Lower lobe of right lung (tissue), 2 donors: ENCODE measurements at places on chromosomes 3 and 15.

GRCh38 chr3:41356775-41357174, 157.5 kb downstream of the CTNNB1 start:
- no peaks in the 10 kb centered on the region for H3K36me3 ChIP-seq
- H3K27ac ChIP-seq = no peak overlapping the region
- no peak for DNase-seq
- no peak overlapping the region for H3K4me3 ChIP-seq
- no peaks in the 10 kb centered on the region for H3K4me1 ChIP-seq

GRCh38 chr3:78268716-78269668, 1229.1 kb downstream of the ROBO2 start:
- H3K4me3 ChIP-seq = no peak overlapping the region
- DNase-seq = no peak
- H3K4me1 ChIP-seq = no peaks in the 10 kb centered on the region
- H3K27me3 ChIP-seq = no peaks in the 10 kb centered on the region

- H3K27ac ChIP-seq = no peak overlapping the region
- H3K4me1 ChIP-seq = peaks cover 39% of the 10 kb centered on the region
- no peaks in the 10 kb centered on the region for H3K27me3 ChIP-seq
- H3K36me3 ChIP-seq = no peaks in the 10 kb centered on the region
- H3K4me3 ChIP-seq = no peak overlapping the region
Observed at GRCh38 chr3:193911784-193912340, 224.1 kb upstream of the HES1 start.

DNA sequence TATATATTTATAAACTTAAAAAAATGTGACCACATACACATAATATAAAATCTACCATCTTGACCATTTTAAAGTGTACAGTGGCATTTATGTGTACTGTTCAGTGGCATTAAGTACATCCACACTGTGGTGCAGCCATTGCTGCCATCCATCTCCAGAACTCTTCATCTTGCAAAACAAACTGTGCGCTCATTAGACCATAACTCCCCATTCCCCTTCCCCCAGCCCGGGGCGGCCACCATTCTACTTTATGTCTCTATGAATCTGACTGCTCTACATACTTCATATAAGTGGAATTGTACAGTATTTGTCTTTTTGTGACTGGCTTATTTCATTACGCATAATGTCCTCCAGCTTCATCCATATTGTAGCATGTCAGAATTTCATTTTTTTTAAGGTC, 47.8 kb downstream of the CTXND1 start:
- H3K4me1 ChIP-seq = no peaks in the 10 kb centered on the region
- no peak overlapping the region for H3K4me3 ChIP-seq
- DNase-seq = no peak
- peaks cover 4% of the 10 kb centered on the region for H3K27me3 ChIP-seq
- no peaks in the 10 kb centered on the region for H3K36me3 ChIP-seq
- H3K27ac ChIP-seq = no peak overlapping the region

- H3K4me3 ChIP-seq = no peak overlapping the region
- H3K27me3 ChIP-seq = no peaks in the 10 kb centered on the region
- H3K36me3 ChIP-seq = no peaks in the 10 kb centered on the region
- no peak overlapping the region for H3K27ac ChIP-seq
- H3K4me1 ChIP-seq = no peaks in the 10 kb centered on the region
Observed at GRCh38 chr3:144875211-144875610, 903.6 kb downstream of the DIPK2A start.

- no peak overlapping the region for H3K4me3 ChIP-seq
- H3K27me3 ChIP-seq = no peaks in the 10 kb centered on the region
- H3K36me3 ChIP-seq = no peaks in the 10 kb centered on the region
- H3K4me1 ChIP-seq = no peaks in the 10 kb centered on the region
Observed at GRCh38 chr3:16529264-16529663, 15.8 kb upstream of the RFTN1 start.

- H3K36me3 ChIP-seq = no peaks in the 10 kb centered on the region
- H3K4me1 ChIP-seq = no peaks in the 10 kb centered on the region
- H3K27me3 ChIP-seq = no peaks in the 10 kb centered on the region
Observed at GRCh38 chr3:139527265-139527664, 12.3 kb downstream of the RBP1 start.

DNA sequence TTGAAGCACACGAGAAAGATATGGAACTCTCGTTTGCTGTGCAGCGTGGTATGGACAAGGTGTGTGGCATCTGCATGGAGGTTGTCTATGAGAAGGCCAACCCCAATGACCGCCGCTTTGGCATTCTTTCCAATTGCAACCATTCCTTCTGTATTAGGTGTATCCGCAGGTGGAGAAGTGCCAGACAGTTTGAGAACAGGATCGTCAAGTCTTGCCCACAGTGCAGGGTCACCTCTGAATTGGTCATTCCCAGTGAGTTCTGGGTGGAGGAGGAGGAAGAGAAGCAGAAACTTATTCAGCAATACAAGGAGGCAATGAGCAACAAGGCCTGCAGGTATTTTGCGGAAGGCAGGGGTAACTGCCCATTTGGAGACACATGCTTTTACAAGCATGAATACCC, 1.2 kb downstream of the MKRN3 start:
- peak overlapping the region; percentile 40 for H3K4me3 ChIP-seq
- peaks cover 5% of the 10 kb centered on the region for H3K27me3 ChIP-seq
- H3K4me1 ChIP-seq = no peaks in the 10 kb centered on the region

GRCh38 chr3:127072221-127072771, 89.4 kb downstream of the PLXNA1 start:
- no peaks in the 10 kb centered on the region for H3K27me3 ChIP-seq
- H3K4me1 ChIP-seq = peaks cover 11% of the 10 kb centered on the region
- peak; percentile 40 for DNase-seq
- no peak overlapping the region for H3K27ac ChIP-seq
- H3K36me3 ChIP-seq = no peaks in the 10 kb centered on the region
- no peak overlapping the region for H3K4me3 ChIP-seq

GRCh38 chr3:151356794-151357462, 27.6 kb upstream of the P2RY13 start:
- no peak overlapping the region for H3K27ac ChIP-seq
- H3K4me1 ChIP-seq = no peaks in the 10 kb centered on the region
- no peak for DNase-seq
- H3K4me3 ChIP-seq = no peak overlapping the region
- H3K36me3 ChIP-seq = no peaks in the 10 kb centered on the region

DNA sequence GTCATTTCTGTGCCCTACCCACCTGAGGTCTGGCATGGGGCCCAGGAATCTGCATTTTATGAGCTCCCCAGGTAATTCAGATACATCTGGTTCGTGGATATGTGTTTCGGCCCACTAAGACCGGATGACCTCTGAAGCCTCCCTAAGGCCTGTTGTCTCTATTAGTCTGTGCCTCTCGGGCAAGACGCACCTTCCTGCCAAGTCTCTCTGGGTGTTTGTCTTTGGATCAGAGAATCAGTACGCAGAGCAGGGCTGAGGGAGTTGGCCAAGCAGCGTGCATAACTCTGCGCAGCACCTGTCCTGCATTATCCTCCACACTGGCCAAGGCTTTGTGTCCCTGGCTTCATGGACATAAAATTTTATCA, 181.0 kb downstream of the THSD4 start:
- H3K4me3 ChIP-seq = no peak overlapping the region
- H3K27me3 ChIP-seq = no peaks in the 10 kb centered on the region
- DNase-seq = no peak
- no peak overlapping the region for H3K27ac ChIP-seq
- H3K36me3 ChIP-seq = no peaks in the 10 kb centered on the region

GRCh38 chr3:122094693-122095092, 39.5 kb downstream of the CD86 start:
- H3K36me3 ChIP-seq = no peaks in the 10 kb centered on the region
- no peak for DNase-seq
- no peak overlapping the region for H3K27ac ChIP-seq
- H3K27me3 ChIP-seq = no peaks in the 10 kb centered on the region
- peaks cover 5% of the 10 kb centered on the region for H3K4me1 ChIP-seq

GRCh38 chr3:60585918-60586317, 665.3 kb downstream of the FHIT start:
- no peak for DNase-seq
- H3K27me3 ChIP-seq = no peaks in the 10 kb centered on the region
- no peak overlapping the region for H3K27ac ChIP-seq
- no peaks in the 10 kb centered on the region for H3K4me1 ChIP-seq
- H3K4me3 ChIP-seq = no peak overlapping the region
- no peaks in the 10 kb centered on the region for H3K36me3 ChIP-seq

- DNase-seq = no peak
- H3K27me3 ChIP-seq = peaks cover 25% of the 10 kb centered on the region
- no peak overlapping the region for H3K4me3 ChIP-seq
- peaks cover 8% of the 10 kb centered on the region for H3K4me1 ChIP-seq
- no peaks in the 10 kb centered on the region for H3K36me3 ChIP-seq
Observed at GRCh38 chr15:26887926-26888666, 21.2 kb downstream of the GABRA5 start.

DNA sequence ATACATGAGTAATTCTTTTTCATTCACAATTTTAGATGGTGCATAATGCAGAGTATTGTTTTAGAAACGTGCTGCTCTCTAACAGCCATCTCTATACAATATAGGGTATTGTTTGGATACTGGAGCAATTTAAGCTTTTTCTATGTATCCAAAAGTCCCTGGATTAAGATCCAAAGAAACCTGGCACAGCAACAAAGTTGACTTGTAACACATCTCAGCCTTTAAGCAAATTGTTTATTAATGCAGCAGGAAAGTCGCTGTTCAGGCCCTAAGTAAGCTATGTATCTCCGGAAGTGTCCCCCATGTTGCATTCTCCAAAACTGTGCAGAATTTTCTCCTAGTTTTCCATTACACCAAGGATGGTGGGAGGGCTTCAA, 7.3 kb downstream of the VGLL4 start:
- peak overlapping the region; percentile 56 for H3K27ac ChIP-seq
- no peaks in the 10 kb centered on the region for H3K27me3 ChIP-seq
- H3K4me1 ChIP-seq = peaks cover 77% of the 10 kb centered on the region
- no peak overlapping the region for H3K4me3 ChIP-seq

- no peaks in the 10 kb centered on the region for H3K36me3 ChIP-seq
- H3K27ac ChIP-seq = no peak overlapping the region
Observed at GRCh38 chr3:123395235-123395634, 53.7 kb downstream of the ADCY5 start.

- DNase-seq = no peak
- no peaks in the 10 kb centered on the region for H3K27me3 ChIP-seq
- H3K4me3 ChIP-seq = no peak overlapping the region
- H3K36me3 ChIP-seq = no peaks in the 10 kb centered on the region
- H3K27ac ChIP-seq = no peak overlapping the region
Observed at GRCh38 chr15:95624100-95624499, 706.4 kb upstream of the NR2F2 start.

- H3K27ac ChIP-seq = no peak overlapping the region
- H3K4me1 ChIP-seq = no peaks in the 10 kb centered on the region
- DNase-seq = no peak
- no peaks in the 10 kb centered on the region for H3K27me3 ChIP-seq
- no peak overlapping the region for H3K4me3 ChIP-seq
Observed at GRCh38 chr15:68982976-68983563, 31.4 kb upstream of the NOX5 start.

DNA sequence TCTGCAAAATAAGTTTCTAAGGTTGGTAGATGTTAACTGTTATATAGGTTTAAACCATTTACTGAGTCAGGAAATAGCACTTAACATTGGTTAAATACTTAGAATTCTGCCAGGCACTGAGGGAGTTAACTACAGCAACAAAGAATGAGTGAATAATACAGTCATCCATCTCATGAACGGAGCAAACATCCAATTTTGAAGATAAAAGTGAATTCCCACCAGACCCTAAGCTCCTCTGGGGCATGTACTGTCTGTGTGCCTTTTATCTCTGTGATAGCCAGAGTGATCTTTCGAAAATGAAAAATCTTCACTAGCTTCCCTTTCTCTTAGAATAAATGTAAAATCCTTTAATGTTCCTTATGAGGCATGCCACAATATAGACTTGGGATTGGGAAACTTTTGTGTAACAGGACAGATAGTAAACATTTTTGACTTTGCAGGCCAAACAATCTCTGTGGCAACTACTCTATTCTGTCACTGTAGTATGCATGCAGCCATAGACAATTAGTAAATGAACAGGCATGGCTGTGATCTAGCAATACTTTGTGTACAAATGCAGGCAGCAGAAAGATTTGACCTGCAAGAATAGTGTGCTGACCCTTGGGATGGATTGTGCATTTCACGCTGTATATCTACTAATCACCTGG, 294.5 kb upstream of the LMCD1 start:
- no peaks in the 10 kb centered on the region for H3K36me3 ChIP-seq
- DNase-seq = no peak
- H3K4me1 ChIP-seq = no peaks in the 10 kb centered on the region

- no peaks in the 10 kb centered on the region for H3K36me3 ChIP-seq
- no peak for DNase-seq
- H3K27me3 ChIP-seq = peaks cover 26% of the 10 kb centered on the region
- H3K27ac ChIP-seq = no peak overlapping the region
Observed at GRCh38 chr3:128453501-128454309, 13.0 kb downstream of the DNAJB8 start.

DNA sequence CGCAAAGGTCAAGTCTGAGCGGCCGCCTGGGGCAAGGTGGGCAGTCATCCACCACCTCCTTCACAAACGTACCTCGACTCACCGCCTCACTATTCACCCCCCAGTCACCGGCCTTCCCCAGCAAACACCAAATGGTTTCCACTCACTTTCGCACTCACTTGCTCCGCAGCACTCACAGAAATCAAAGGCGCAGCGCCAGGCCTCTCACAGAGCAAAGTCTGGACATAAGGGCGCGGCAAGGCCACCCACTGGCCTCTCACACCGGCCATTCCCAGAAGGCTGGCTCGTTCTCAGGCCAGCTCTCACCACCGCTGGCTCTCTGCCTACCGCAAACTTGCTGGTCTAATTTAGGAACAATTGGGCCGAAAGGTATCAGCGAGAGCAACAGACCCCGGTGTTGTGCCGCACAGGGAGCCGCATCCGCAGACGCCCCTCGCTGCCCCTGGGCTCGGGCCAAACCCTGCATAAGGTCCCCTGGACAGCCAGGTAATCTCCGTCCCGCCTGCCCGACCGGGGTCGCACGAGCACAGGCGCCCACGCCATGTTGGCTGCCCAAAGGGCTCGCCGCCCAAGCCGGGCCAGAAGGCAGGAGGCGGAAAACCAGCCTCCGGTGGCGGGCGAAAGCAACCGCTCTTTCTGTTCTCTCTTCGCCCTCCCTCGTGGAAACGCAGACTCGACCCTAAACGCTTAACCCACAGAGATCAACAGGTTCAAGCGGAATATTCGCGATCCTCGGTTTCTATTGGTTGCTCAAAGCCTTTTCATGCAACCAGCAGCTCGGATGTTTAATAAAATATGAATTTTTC, 2.9 kb downstream of the SHOX2 start:
- H3K27me3 ChIP-seq = peaks cover 100% of the 10 kb centered on the region
- H3K36me3 ChIP-seq = no peaks in the 10 kb centered on the region
- peak; percentile 37 for DNase-seq
- H3K27ac ChIP-seq = no peak overlapping the region
- H3K4me1 ChIP-seq = peaks cover 47% of the 10 kb centered on the region

DNA sequence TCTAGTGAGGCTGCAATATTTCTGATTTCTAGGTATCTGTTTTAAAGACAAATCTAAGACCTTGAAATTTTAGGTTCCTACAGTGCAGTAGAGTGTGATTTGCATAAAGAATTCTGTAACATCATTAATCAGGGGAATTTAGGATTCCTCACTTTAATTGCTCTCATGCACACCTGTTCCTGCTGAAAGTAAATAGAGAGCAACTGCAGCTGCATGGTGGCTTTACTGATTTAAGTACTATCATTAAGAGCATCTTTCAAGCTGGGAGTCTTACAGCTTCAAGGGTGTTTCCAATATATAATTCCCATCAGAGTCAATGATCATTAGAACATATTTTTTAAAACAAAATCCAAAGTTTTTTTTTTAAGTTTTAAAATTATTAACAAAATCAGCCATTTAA, 36.0 kb upstream of the C3orf70 start:
- no peaks in the 10 kb centered on the region for H3K4me1 ChIP-seq
- H3K36me3 ChIP-seq = peaks cover 10% of the 10 kb centered on the region
- no peak overlapping the region for H3K4me3 ChIP-seq
- H3K27ac ChIP-seq = no peak overlapping the region
